ENCODE measurements at places on chromosomes 1 and 21.

GRCh38 chr1:102693345-102693744, 415.0 kb downstream of the COL11A1 start:
- no peak for DNase-seq

- DNase-seq: no peak
These were observed 809.2 kb downstream of the USP25 start for GRCh38 chr21:16538936-16539440.

- no peak for DNase-seq
These were observed 231.5 kb downstream of the KCNT2 start for GRCh38 chr1:196376630-196377328.

DNA sequence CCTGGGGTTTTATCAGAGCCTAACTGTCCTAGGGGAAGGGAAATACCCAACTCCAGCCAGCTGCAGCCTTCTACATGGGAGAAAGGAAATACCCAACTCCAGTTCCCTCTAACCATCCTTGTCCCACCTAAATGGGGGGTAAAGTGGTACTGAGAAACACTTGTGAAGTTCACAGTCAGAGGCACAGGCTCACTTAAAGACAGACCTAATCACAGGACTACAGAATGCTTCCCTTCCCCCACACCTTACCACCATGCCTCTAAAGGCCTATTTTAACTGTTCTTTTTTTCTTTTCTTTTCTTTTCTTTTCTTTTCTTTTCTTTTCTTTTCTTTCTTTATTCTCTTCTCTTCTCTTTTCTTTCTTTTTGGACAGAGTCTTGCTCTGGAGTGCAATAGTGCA, 324.6 kb downstream of the SPATA17 start:
- no peak for DNase-seq

- DNase-seq: no peak
These were observed 9.6 kb upstream of the C8B start for GRCh38 chr1:56975446-56975845.

DNA sequence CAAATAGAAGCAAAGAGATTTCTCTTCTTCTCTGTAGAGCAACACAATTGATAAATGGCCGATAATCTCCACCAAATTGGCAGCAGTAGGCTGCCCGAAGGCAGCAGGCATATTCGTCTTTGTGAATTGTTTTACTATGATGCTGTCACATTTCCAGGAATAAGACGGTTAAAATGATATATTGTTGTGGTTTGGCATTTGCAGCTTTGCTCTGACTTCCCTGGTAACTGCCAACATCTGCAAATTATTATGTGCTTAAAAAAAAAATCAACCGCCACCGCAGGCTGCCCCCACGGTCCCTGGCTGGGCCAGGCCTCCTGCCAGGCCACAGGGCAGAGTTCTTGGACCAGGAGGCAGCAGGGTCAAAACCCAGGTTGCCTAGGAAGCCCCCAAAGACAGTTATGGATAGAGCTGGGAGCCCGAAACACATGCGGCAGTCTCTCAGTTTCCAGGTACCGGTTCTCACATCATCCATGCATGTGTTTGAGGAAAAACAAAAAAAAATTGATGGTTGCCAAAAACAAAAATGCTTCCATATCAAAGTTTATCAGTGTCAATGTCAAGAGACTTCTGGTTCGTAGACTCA, 179.3 kb downstream of the ETS2 start:
- no peak for DNase-seq

DNA sequence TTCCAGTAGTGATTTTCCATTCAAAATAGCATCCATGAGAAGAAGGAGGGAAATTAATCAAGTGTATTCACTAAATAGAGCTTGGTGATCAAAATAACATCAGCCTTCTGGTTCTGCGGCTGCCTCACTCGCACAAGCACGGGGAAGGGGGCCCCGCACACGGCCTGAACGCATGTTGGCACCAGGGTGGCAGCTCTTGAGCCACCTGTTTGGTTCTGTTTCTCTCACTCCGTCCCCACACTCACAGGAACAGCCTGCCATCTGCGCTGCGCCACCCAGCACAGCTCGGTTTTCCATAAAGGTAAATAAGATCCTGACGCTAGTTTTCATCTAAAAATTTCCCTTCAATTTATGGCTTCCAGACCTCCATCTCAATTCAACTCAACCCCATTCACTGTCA, 49.4 kb downstream of the TIAM1 start:
- no peak for DNase-seq

- no peak for DNase-seq
These were observed 1.5 kb upstream of the NHLH1 start for GRCh38 chr1:160365325-160365724.

- DNase-seq: no peak
These were observed 52.1 kb upstream of the LAPTM5 start for GRCh38 chr1:30809514-30810263.

DNA sequence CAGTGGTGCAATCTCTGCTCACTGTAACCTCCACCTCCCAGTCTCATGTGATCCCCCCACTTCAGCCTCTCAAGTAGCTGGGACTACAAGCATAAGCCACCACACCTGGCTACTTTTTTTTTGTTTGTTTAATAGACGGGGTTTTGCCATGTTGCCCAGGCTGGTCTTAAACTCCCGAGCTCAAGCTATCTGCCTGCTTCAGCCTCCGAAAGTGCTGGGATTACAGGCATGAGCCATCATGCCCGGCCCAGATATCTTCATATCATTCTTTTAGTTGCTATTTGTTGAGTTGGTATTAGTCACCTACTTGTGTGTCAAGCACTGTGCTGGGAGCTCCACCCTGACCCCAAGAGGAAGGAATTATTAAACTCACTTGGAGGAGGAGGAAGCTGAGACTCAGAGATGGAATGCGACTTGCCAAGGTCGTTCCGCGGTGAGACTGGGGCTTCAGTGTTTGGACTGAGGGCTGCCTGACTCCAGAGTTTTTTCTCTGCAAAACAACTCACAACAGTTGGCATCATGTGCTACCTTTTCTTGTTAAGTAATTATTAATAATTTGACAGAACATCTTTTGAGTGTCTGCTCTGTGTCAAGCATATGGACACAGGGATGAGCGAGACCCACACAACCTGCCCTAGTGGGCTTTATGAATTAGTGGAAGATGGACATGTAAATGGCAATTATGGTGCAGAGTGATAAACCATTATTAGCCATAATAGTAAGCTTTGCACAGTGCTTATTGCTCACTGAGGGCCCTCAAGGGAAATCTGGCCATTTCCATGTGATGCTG, 132.0 kb downstream of the FOXD2 start:
- no peak for DNase-seq

GRCh38 chr21:45356653-45357435, 48.1 kb upstream of the COL18A1 start:
- DNase-seq: no peak

DNA sequence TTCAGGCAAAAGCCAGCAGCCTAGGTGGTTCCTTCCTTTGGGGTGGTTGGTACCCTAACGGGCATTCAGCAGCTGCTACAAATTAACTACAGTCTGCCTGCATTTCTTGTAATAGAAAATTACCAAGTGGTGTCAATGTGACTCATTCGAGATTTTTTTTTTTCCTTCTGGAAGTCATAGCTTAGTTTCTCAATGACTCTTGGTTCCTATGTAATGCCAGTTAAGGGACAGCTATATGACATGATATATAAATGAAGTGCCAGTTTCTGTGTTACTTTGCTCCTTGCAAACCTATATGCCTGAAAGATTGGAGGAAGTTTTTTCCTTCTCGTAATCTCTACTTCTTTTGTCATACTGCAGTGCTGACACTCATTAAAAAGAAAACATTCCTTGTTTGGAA, 2.6 kb downstream of the MGST3 start:
- DNase-seq: no peak

DNA sequence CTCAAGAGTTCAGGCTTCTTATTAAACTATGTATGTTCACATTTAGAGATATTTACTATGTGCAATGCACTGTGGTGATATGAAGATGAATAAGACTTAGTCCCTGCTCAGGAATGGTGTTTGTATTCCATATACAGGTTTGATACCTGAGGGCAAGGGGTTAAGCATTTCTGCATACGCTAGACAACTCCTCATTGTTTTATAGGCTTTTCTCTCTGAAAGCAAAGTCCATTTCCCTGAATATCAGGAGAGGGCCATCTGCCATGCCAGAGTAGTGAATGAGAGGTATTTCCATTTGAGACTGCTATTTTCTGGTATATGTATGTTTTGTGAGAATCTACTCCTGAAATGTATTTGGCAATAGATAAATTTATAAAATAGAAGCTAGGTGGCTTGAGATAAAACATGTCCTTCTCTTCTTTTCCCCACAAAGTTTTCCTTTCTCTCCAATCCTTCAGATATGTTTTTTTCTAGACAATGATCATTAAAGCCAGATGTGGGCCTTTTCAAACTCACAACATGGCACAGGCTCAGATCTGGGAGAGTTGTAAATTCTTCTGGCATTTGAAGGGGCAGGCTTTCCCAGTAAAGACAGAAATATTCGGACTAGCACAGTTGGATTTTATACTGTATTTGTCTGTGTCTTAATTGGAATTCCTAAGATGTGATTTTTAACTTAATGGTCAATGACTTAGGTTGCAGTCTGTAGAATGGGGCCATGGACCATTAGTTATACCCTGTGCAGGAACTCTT, 73.3 kb upstream of the WDR26 start:
- DNase-seq: no peak

GRCh38 chr1:47031059-47031458, 7.6 kb downstream of the CYP4X1 start:
- no peak for DNase-seq

DNA sequence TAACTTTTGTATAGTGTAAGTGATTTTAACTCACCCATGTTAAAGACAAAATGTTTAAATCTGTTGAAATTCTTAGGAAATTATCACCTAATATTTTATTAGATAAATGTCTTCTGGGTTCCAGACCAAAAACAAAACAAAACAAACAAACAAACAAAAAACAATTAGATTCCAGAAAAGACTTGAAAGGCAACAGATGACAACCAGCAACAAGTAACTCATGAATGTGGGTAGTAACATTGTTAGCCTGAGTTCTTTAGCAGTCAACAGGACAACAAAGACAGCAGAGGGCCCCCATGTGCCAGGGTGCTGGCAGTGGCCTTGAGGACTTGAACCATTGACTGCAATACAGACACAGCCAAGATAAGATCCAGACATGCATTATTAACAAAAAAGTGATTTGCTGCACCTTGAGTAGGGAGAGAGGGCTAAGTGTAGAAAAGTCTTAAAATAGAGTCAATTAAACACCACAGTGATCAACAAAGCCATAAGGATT, 2.4 kb upstream of the CD247 start:
- DNase-seq: no peak

- no peak for DNase-seq
These were observed 40.8 kb upstream of the C1orf174 start for GRCh38 chr1:3940754-3941345.

- no peak for DNase-seq
These were observed 58.9 kb downstream of the KCNAB2 start for GRCh38 chr1:6104631-6105030.

GRCh38 chr1:206774093-206774492, 1.8 kb upstream of the IL10 start:
- DNase-seq: no peak

- no peak for DNase-seq
These were observed 287.8 kb downstream of the LMX1A start for GRCh38 chr1:165068741-165069140.

GRCh38 chr1:178541829-178542553, 29.1 kb downstream of the TEX35 start:
- DNase-seq: peak; percentile 47

DNA sequence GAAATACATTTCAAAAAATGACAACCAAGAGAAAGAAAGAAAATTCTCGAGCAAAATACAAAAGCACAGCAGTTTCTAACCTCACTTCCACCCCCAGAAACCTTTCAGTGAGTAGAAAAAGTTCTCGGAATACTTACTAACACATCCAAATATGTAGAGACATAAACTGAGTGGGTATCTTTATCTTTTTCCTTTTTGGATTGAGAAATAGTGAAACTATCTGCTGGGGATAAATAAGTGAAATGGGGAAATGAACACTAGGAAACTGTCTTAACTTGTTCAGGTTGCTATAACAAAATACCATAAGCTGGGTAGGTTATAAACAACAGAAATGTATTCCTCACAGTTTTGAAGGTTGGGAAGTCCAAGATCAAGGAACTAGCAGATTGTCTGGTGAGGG, 72.0 kb downstream of the VCAM1 start:
- DNase-seq: no peak

DNA sequence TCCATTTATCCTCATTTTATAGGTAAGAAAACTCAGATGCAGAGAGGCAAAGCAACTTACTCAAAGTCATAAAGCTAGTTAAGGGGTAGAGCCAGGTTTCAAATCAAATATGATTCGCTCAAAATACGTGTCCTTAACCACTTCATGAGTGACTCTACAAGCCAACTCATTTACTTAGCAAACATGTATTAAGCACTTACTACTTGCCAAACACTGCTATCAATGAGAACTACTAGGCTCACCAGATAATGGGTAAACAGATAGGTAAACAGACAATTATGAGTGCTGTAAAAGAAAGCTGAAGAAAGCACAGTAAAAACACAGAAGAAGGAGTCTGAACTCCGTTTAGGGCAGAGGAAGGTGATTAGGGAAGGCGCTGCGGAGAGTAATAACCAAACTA, 65.9 kb downstream of the WDR64 start:
- no peak for DNase-seq

DNA sequence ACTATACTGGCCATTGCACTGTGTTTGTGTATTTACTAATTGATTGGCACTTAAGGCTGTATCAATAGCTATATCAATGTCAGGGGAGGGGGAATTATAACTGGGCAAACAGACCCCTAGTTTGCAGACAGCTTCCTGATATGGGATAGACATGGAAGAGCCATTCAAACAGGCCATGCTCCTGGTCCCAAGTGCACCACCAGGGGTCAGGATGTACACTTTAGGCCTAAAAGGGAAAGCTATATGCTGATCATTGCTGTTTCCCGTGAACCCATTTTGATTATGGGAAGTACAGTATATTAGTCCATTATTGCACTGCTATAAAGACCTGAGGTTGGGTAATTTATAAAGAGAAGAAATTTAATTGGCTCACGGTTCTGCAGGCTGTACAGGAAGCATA, 124.9 kb upstream of the BACE2 start:
- no peak for DNase-seq

- DNase-seq: no peak
These were observed 94.2 kb upstream of the HNRNPU start for GRCh38 chr1:244958593-244958992.

DNA sequence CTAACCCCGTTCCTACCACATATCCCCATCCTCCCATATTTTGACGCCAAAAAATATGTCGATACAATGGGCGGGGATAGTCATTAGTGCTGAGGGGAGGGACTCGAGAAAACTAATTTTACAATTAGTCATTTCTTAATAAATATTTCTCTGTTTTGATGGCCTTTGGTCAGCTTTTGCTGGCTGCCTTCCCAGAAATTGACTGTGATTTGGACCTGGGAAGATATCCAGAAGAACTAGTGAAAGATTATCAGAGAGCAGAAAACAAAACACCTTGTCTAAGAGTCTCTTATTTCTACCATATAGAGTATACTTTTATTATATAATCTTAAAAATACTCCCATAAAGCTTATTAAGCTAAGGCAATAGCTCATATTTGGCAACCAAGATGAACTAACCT, 247.6 kb downstream of the MRPL39 start:
- DNase-seq: no peak

DNA sequence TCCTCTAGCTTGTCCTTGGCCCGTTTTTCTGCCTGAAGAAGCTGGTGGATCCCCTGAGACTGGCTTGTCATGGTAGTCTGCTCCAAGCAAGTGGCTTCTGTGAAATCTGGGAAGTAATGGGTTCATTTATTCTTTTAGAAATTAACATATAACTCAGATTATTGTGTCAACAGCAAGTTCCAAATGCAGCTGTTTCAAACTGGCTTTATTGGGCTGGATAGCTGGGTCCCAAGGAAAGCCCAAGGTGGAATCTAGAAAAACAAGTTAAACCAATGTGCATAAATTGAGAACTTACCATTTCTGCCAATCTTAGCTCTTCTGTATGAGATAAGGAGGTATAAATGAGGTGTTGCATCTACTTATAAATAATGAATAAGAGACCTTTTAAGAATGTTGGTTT, at the start of gene ATP6V1G3:
Gene ATP6V1G3 (minus strand): TSS at position 101 of the 400 bp plus-strand sequence. CDS start 30 bp downstream, at position 71.
- DNase-seq: no peak
